SHP77 (cell line): ENCODE measurements at places on chromosomes 11 and 22.

- DNase-seq, result no peak
Measured at GRCh38 chr11:35992548-35992947, 48.7 kb downstream of the LDLRAD3 start.

- no peak for DNase-seq
Measured at GRCh38 chr11:115425250-115425649, 79.0 kb downstream of the CADM1 start.

GRCh38 chr22:39364714-39365491, 15.1 kb downstream of the SYNGR1 start:
- no peak for DNase-seq

- DNase-seq, result no peak
Measured at GRCh38 chr11:128471138-128471661, 116.2 kb downstream of the ETS1 start.

GRCh38 chr11:83205608-83206185, 12.2 kb downstream of the ANKRD42 start:
- DNase-seq, result no peak

DNA sequence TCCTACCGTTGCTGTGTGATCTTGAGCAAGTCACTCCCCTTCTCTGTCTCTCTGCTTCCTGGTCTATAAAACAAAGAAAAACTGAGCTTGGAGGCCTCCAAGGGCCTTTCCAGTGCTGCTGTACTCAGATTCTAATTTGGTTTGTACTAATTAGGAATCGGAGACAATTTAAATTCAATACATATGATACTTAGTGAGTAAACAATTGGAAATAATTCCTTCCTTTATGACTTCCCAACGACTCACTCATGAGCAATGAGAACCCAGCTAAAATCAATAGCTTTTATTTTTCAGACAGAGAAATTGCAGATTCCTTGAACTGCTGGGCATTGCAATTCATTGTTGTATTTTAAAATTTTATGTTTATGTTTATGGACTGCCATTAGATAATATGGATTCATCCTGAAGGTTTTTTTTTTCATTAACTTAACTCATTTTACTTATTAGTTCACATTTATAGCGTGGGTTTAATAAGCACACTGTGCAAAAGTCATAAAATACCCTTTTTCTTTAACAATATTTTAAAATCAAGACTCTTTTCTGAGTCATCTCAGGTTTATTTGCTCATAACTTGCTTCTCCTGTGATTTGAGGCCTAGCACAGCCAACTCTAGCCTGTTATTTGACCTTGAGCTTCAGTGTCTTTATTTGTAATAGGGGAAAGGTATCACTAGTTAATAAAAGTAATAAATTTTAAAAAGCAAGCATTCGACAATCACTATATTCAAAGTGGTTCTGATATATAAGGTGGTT, 95.8 kb downstream of the TP53I11 start:
- no peak for DNase-seq

GRCh38 chr11:123742724-123743120, 1.3 kb upstream of the ZNF202 start:
- DNase-seq, result no peak

DNA sequence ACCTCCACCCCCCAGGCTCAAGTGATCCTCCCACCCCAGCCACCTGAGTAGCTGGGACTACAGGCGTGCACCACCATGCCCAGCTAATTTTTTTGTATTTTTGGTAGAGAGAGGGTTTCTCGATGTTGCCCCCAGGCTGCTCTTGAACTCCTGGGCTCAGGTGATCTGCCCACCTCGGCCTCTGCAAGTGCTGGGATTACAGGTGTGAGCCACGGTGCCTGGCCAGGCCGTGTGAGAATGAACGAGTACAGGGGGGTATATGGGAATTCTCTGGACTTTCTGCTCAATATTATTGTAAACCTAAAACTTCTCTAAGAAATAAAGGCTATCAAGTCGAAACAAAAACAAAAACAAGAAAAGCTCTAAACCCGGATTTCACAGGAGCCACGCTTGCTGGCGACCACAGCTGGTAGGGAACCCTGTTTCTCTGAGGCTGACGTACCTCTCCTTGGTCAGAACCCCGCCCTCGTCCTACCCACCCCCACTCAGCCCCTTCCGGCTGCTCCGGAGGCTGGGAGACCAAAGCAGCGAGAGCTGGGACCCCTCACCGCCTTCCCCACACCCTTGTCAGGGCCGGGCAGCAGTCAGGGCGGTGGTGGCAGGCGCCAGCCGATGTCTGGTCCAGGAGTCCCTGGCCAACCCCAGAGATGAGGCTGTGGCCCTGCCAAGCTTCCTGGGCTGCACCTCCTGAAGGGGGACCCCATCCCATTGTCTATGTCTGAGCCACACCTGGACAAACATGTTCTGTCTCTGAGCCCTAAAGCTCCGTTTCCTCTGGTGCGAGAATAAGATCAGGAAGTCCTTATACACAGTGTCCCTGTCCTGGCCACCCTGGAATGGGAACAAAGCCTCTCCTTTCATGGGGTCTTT, 52.1 kb downstream of the LINC01488 start:
- DNase-seq, result no peak

- DNase-seq, result no peak
Measured at GRCh38 chr11:7321473-7322450, 70.1 kb downstream of the SYT9 start.

DNA sequence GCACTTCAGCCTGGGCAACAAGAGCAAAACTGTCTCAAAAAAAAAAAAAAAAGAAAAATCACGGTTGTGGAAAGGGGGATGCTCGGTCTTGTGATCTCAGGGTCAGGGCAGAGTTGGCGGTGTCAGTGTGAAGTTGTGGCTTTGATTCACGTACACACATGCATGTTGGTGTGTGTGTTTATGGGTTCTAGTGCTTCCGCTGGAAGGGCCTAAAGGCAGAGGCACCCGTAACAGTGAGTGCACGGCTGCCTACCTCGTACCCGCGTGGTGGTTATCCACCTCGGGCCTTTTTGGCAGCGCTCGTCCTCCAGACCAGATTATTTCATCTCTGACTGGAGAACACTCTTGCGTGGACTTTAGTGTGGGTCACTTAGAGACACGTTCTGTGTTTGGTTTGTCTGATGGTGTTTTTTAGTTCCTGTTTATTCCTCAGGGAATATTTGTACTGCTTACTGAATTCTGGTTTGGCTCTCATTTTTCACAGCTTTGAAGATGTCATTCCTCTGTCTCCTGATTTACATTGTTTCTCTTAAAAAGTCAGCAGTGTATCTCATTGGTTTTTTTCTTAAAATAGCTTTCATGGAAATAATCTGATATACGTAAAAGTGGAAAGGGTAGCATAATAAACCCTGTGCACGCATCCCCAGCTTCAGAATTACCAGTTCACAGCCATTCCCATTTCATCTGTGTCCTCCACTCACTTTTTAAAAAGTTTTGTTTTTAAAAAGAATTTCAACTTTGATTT, 15.6 kb downstream of the ZBED4 start:
- no peak for DNase-seq

DNA sequence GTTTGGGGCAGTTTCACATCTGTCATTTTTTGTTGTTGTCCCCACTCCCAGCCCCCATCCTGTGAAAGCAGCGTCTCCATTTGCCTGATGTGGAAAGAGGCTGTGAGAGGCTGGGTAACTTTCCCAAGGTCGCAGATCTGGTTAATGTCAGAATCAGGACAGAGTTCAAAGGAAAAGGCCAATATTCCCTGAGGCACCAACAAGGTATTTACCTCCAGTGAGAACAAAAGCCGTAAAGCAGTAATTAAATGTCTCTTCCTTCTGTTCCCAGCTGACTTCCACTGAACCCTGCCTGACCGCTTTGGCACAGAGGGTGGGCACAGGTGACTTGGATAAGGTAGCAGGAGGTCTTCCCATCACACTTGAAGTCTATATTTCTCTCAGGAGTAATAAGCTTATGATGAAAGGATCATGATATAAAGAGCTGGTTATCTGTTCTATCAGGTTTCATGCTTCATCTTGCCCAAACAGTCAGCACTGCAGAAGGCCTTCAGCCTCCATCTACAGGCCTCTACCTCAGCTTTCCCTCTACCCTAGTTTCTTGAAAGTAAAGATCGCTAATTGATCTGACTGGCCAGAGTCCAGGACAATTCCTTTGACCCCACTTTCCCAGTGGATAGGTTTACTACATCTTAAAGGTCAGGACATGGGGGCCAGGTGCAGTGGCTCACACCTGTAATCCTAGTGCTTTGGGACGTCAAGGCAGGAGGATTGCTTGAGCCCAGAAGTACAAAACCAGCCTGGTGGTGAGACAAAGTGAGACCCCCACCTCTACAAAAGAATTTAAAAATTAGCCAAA, 9.4 kb downstream of the C11orf91 start:
- no peak for DNase-seq

DNA sequence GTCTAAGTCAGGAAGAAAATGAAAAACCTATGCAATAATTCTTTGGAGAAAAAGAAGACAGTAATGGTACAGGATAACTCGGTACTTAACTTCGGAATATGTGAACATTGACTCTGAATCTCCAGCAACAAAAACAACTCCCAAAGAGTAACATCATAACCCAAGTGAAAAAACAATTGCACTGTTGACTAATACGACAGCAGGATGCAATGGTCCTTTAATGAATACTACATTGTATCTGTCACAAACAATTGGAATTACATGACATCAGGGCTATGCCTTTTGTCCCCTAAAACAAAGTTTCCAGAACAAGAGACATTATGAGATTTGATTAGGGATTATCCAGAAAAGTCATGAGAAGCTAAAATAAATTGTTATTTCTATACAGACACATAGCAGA, 1065.9 kb downstream of the LRRC4C start:
- no peak for DNase-seq

DNA sequence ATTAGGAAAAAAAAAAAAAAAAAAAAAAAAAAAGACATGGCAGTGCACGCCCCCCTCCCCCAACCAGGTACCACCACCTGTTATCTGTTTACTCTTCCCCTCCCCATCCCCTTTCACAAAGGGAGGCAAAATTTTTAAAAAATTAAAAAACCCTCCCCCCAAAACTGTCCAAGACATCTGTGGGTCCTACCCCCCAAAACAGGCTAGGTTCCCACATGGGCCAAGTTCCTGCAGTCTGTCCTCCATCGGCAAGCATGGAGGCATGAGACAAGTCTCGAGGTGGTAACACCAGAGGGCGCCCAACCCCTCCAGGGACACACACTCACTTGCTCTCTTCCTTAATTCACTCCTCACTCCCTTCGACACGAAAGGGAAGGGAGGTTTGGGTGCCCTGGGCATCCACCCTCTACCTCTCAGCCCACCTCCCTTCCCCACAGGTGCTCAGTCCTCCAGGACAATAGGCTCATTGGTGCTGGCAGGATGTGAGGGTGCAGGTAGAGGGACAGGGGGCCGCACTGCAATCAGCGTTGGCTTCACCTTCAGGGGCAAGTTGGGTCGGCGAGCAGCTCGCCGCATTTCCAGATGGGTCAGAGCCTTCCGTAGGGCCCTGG, 2.2 kb upstream of the TUT1 start:
- DNase-seq, result peak; percentile 68

DNA sequence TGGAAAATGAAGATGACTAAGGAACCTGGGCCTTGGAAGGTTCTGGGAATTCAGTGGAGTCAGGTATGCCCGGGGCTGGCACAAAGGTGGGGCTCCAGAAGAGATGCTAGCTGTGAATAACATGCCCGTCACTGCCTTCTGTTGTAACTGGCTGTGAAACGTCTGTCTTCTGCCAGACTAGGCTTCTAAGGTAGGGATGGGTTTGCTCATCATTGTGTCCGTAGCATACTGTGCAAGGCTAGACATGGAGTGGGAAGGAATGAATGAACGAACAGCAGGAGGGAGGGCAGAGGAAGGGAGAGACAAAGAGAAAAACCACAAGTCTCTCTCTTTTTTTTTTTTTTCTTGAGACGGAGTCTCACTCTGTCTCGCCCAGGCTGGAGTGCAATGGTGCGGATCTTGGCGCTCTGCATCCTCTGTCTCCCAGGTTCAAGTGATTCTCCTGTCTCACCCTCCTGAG, 327.4 kb downstream of the MN1 start:
- no peak for DNase-seq

DNA sequence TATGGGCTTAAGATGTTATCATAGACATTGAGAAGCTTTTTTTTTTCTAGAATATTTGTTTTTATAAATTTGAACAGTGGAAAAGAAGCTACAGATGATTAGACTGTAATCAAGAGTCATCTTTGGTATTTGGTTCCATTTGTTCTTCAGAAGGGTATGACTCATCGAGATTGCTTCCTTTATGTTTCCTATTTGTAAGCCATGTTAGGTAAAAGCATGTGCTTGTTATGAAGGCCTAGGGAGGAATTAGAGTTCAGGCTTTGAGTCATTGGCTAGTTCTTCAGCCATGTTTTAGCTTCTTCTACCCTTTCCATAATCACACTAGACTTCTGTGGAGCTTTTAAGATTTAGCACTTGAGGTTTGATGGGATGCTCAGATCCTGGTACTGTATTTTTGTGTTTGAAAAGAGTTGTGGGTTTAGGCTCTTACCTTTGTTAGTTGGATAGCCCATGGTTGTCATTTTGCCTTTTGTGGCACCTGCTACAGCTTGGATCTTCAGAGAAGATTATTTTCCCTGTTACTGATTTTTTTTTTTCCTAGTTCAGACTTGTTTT, 44.3 kb downstream of the POLD3 start:
- no peak for DNase-seq

- DNase-seq, result no peak
Measured at GRCh38 chr11:68956142-68956541, 24.6 kb downstream of the MRGPRD start.

DNA sequence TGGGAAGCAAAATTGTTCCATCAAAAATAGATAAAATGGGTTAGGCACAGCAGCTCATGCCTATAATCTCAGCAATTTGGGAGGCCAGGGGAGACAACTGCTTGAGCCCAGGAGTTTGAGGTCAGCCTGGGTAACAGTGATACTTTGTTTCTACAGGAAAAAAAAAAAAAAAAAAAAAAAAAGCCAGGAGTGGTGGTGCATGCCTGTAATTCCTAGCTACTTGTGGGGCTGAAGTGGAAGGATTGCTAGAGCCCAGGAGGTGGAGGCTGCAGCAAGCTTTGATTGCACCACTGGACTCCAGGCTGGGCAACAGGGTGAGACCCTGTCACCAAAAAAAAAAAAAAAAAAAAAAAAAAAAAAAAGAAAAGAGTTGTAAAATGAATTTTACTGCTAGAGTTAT, 49.6 kb downstream of the KIF18A start:
- DNase-seq, result no peak

DNA sequence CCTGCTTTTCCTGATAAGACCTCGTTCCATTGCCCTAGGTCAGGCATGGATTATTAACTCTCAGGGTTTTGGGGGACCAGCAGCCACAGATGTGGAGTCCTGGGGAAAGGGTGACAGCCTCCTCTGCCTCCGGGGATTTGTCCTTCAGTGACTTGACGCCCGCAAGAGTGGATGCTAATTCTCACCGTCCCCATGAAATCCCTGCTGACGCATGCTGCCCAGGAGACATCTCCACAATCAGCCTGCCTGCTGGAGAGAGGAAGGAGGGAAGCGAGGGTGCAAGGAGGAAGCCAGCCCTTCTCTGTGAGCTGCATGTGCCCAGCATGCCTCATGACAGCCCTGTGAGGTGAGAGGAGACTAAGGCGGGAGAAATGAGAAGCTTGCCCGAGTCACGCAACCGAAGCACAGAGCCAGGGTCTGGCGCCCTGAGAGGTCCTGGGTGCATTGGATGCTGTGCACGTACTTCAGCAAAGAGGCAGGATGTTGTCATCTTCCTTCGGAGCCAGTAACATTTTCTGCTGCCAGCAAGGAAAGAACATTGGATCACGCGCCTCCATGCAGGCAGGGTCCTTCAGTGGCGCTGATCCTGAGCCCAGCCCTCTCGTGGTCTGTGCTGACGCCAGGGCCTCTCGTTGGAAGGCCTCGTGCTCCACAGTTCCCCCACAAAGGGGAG, 27.3 kb upstream of the KRTAP5-6 start:
- DNase-seq, result no peak
